Hindlimb muscle (tissue), 1 donor: ENCODE measurements at places on chromosomes 4 and X.

GRCh38 chrX:41085878-41086626 is 807 bp downstream of the USP9X start:
- DNase-seq = peak; percentile 69

GRCh38 chr4:17232566-17233253 is 279.2 kb downstream of the QDPR start:
- DNase-seq = no peak

DNA sequence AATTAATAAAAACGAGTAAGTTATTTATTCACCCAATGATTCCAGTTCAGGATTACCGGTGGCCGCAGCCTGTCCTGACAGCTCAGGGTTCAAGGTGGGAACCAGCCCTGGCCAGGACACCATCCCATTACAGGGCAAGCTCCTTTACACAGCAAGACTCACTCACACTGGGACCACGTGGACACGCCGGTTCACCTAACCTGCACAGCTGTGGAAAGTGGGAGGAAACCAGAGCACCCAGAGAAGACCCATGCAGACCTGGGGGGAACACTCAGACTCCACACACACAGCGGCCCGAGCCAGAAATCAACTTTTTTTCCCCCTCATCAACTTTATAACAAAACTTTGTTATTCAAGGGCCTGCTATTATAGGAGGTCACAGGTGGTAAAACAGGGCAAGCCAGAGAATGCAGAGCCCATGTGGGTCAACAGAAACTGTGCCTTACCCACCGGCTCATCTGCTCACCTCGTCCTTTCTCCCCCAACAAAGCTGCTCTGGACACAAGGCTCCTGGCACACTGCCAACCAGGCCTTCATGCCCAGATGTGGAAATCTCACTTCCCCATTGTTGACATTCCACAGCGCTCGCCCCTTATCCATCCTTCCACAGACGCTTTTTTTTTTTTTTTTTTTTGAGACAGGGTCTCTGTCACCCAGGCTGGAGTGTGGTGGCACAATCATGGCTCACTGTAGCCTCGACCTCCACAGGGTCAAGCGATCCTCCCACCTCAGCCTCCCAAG is 8.0 kb upstream of the ODAPH start:
- peak; percentile 4 for DNase-seq

DNA sequence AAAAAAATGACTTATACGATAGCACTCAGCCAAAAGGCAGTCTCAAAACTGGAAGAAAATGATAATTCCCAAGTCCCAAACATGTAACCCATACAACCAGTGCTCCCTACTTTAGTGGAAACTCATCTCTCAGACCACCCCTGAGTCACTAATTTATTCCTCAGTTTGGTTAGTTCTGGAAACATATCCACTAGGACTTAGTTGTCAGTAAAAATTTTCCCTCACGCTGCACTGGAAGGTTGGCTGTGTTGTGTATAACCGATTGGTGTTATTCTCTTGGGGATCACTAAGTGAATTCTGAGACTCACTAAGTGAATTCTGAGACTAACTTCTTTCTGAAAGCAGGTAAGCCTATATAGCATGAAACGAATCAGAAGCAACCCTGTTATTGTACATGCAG is 48.5 kb upstream of the GAB1 start:
- no peak for DNase-seq

- DNase-seq = no peak
These were observed 139.0 kb downstream of the TSPAN5 start for GRCh38 chr4:98519268-98519977.

GRCh38 chrX:45683914-45684313 is 483.2 kb upstream of the DIPK2B start:
- no peak for DNase-seq

- peak; percentile 54 for DNase-seq
These were observed 12.7 kb upstream of the PAQR3 start for GRCh38 chr4:78951862-78952472.

GRCh38 chr4:113462286-113462685 is 299.3 kb downstream of the CAMK2D start:
- DNase-seq = no peak

DNA sequence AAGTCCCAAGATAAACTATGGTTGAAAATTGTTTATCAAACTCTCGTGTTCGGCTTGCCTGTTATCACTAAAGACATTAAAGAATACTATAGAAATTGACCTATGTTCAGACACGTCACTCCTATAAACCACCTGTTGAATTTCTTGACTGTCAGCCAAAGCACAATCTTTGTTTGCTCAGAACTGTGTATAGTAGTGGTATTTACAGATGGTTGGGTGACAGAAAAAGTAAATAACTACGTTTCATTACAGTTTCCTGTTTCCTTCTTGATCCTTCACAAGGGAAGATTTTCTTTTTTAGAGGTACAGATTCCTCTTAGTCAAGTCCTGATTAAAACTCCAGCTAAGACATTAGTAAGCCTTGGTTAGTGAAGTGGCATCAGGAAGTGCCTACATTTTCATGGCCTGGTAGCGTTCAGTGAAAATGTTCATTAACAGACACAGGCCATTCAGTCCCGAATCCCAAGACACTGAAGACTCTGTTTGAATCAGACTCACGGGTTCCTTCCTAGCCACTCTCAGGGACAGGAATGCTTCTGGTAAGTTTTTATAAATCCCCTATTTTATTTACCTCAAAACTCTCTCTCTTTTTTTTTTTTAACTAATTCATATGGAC is at the start of gene SMIM31:
Gene SMIM31, plus strand, starts transcription at position 259 of the 616 bp plus-strand sequence. CDS start 16,313 bp downstream, outside the sequence.
- no peak for DNase-seq

DNA sequence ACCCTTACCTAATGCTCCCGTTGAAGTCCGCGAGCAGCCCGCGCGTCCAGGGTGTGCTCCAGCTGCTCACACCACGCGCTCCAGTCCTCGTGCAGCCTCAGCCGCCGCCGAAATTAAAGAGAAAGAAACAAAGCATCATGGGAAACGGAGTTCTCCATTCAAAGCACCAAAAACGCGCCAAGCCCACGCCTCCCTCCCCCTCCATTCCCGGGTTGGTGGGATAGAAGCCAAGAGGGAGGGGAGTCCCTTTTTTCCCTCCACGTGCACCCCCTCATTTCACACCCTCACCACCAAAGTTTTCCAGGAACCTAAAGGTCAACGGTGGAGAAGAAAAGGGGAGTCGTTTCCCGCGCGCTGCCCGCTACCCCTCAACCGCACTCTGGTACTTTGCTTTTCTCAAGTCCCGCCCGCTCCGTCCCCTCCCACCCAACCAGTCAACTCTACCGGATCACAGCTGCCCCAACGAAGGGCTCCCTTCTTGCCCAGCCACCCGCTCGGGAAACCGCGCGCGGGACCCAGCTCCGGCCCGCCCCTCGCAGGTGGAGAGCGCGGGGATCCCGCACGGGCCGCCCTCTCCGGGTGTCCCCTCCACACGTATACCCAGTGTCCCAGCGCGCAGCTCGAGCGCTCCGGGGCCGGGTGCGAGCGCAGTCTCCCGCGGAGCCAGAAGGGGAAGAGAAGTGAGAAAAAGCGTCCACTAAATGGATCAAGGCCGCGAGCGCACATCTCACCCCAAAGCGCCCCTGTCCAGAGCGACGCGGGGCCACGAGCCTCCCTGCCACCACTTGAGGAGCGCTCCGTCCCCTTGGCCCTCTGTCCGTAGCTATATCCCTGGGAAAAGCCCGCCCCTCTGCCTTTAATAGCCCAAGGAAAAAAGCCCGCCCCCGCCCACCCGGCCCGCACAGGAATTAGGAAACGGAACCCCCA is 65.1 kb upstream of the CCDC160 start:
- DNase-seq = peak; percentile 50

DNA sequence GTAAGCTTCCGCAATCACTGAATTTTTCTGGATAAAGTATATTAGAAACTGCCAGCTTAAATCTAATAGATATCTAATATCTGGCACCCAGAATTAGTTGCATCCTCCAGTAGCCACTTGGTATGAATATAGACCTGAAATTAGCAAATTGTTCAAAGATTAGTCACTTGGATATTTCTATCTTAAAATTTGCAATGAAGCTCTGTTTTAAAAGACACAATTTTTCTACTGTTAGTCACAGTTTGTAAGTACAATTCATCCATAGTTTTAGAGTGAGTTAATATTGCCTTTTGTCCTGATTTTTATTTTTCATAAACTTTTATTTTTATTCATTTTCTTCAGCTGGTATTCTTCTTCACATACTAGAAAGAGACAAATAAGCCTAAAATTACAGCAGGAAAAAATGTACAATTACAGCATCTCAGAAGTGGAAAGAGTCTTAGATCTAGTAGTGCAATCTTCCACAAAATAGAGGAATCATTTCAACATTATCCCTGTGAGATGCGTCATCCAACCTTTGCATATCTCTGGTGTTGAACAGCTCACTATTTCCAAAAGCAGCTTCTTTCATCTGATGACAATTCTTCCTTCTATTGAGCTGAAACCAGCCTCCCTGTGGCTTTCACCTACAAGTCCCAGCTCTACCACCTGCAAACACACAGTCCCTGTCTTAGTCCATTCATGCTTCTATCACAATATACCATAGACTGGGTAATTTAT is 190.0 kb upstream of the AR start:
- no peak for DNase-seq

GRCh38 chrX:23901805-23902204 is 5.9 kb downstream of the APOO start:
- peak; percentile 61 for DNase-seq

GRCh38 chrX:32448320-32448719 is 763.0 kb downstream of the DMD start:
- DNase-seq = no peak

GRCh38 chr4:88447371-88448095 is 9.4 kb upstream of the HERC5 start:
- no peak for DNase-seq

GRCh38 chr4:14910411-14910810 is 91.9 kb upstream of the CPEB2 start:
- DNase-seq = no peak

DNA sequence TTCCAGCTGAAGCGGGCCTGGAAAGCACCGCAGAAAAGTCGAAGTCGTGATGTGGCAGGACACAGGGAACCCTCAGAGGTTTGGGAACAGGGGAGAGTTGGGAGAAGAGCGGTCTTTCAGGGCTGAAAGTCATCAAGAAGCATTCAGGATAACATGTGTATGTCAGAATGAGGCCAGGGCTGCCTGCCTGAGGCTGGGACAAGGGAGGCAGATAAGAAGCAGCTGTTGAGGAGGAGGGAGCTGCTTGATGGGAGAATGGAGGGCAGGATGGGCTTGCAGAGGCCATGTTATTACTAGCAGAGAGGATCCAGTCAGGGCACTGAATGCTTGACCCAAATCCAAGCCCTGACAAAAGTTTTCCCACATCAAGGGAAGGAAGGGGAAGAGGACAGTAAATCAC is 132.0 kb downstream of the ATG4A start:
- DNase-seq = no peak

- peak; percentile 11 for DNase-seq
These were observed 126.7 kb upstream of the MBNL3 start for GRCh38 chrX:132615391-132616131.

- DNase-seq = no peak
These were observed 262.6 kb downstream of the ADGRL3 start for GRCh38 chr4:61462451-61463326.

DNA sequence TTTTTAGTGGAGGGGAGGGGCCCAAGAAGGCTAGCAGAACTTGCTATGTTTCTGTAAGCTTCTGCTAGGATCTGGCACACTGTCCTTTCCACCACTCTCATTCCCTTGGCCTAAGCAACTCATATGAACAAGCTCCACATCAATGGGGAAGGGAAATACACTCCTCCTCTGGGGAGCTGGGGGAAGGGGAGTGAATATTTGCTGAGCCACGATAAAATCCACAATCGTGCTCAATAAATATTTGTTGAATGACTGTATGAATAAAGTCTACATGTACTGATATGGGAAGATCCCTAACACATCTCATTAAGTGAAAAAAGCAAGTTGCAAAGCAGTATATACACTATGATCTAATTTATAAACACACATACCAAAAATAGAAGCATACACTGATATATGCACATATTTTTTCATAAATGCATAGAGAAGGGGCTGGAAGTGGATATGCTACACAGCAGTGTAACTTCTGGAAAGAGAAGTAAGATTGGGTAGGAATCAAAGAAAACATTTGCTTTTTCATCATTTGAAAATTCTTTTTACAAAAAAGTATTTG is 95.8 kb upstream of the EFHC2 start:
- DNase-seq = no peak

- DNase-seq = no peak
These were observed 92.0 kb upstream of the PRDX4 start for GRCh38 chrX:23575281-23575680.

- no peak for DNase-seq
These were observed 521.2 kb downstream of the ANKRD50 start for GRCh38 chr4:124191329-124191728.

DNA sequence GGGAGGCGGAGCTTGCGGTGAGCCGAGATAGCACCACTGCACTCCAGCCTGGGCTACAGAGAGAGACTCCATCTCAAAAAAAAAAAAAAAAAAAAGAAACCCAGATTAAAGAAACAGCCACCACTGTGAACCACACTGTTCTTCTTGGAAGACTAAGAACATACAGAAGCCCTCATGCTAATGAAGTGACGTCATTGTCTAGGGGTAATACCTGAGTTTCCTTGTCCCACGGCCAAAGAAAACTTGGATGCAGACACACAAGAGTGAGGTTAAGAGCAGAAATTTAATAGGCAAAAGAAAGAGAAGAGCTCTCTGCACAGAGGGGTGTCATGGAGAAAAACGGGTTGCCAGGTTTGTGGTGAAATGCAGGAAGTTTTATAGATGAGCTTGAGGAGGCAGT is 691.6 kb downstream of the NLGN4X start:
- DNase-seq = no peak

- DNase-seq = no peak
These were observed 123.8 kb downstream of the RPS6KA6 start for GRCh38 chrX:84064164-84064563.

DNA sequence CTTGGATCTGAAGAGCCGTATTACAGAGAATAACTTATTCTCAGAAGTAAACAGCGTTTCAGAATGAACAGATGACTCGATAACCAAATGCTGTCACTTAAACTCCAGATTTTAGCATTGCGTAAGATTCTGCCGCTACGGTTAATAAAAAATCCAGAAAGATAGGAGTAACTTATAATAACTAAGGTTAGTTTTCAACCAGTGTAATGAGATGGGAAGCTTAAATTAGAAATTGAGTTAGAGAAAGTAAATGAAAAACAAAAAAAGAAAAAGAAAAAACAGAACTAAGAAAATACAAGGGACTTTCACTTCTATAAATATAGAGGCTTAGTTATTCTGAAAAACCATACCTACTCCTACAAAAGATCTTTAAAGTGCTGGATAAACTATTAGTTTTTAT is 13.1 kb upstream of the PARM1 start:
- no peak for DNase-seq

- DNase-seq = no peak
These were observed 68.5 kb downstream of the NPNT start for GRCh38 chr4:105963461-105964400.

DNA sequence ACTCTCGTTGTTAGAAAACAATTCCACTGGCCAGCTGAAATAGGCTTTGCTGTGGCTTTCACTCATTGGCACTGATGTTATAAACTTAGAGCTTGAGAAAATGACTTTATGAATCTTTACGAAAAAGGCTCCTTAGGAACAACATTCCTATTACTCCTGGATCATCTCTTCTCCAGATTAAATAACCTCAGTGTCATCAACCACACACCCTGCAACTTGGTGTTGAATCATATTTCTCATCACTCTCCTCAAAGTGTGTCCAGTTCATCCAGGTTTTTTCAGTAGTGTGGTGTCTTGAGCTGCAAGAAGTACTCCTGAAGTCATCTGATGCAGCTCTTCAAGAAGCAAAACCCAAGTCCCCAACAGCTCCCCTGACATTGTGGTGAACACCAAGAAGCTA is 28.1 kb upstream of the ANOS1 start:
- DNase-seq = no peak

GRCh38 chr4:76984127-76984526 is 34.6 kb downstream of the SEPTIN11 start:
- peak; percentile 38 for DNase-seq
